ENCODE measurements at places on chromosomes 1 and 21.

GRCh38 chr1:204461331-204462228, 33.0 kb downstream of the PIK3C2B start:
- no peak for DNase-seq

- DNase-seq = no peak
These were observed 576.0 kb downstream of the PTBP2 start for GRCh38 chr1:97297611-97298010.

DNA sequence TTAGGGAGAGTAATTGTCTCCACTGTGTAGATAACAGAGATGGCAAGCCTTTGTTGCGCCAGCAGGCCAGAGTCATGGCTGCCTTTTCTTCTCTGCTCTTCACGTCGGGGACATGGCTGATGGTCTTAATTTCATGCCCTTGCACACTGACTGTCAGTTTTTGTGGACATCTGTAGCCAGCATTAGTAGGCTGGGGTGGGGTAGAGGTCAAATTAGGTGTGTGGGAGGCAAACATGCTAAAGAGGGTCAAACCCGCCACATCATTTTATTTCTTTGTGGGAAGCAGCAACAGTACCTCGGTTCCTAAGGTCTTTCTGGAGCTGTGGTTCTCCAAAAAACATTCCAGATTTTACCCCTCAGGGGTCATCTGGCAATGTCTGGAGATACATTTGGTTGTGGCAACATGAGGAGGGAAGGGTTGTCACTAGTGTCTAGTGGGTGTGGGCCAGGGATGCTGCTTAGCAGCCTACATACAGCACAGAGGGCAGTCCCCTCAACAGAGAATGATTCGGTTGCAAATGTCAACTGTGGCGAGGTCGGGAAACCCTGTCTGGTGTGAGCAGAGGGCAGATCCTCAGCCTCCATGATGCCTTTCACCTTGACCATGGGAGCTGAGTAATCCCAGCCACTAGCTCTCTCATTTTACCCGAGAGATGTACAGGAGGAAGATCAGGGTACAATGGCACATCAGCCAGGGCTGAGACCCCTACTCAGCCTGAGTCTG, 14.7 kb downstream of the RUNX1 start:
- DNase-seq = no peak

DNA sequence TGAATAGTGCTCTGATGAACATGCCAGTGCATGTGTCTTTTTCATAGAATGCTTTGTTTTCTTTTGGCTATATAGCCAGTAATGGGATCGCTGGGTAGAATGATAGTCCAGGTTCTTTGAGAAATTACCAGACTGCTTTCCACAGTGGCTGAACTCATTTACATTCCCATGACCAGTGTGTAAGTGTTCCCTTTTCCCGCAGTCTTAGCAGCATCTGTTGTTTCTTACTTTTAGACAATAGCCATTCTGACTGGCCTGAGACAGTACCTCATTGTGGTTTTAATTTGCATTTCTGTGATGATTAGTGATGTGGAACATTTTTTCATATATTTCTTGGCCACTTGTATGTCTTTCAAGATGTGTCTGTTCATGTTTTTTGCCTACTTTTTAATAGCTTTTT, 784.5 kb downstream of the USP25 start:
- no peak for DNase-seq

- DNase-seq = no peak
These were observed 16.3 kb upstream of the ERVH48-1 start for GRCh38 chr21:42941696-42942085.

- DNase-seq = no peak
These were observed 35.1 kb downstream of the DIRAS3 start for GRCh38 chr1:68015369-68015768.

DNA sequence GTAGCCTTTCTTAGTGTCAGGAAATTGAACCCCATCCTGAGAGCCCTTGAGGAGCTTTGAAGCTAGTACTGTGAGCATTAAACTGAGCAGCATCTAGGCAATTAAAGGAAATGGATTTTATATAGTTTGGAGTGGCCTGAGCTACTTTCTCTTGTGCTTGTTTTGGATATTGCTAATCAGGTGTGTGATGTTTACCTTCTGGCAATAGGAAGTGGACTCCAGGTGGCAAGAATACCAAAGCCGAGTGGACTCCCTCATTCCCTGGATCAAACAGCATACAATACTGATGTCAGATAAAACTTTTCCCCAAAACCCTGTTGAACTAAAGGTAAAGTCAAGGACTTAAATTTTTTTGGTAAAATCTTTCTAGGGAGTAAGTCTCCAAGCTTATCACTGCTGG, 79.4 kb downstream of the MACF1 start:
- no peak for DNase-seq

- no peak for DNase-seq
These were observed 53.8 kb upstream of the CFAP126 start for GRCh38 chr1:161421456-161421855.

DNA sequence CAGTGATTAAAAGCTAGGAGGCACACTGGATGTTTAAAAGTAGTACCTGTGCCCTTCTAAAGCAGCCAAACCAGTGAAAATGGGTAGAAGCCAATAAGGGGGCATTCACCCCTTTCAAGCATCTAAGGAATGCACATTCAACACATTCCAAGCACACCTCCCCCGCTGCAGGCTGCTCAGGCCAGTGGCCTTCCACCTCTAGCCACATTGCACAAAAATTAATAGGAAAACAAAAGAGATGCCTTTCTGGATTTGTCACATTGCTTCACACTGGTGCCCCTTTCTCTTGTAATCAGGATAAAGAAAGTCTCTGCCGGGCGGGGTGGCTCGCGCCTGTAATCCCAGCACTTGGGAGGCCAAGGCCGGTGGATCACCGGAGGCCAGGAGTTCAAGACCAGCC, 834.0 kb downstream of the USP25 start:
- DNase-seq = no peak

GRCh38 chr1:87115891-87116290, 201.5 kb downstream of the HS2ST1 start:
- DNase-seq = no peak

DNA sequence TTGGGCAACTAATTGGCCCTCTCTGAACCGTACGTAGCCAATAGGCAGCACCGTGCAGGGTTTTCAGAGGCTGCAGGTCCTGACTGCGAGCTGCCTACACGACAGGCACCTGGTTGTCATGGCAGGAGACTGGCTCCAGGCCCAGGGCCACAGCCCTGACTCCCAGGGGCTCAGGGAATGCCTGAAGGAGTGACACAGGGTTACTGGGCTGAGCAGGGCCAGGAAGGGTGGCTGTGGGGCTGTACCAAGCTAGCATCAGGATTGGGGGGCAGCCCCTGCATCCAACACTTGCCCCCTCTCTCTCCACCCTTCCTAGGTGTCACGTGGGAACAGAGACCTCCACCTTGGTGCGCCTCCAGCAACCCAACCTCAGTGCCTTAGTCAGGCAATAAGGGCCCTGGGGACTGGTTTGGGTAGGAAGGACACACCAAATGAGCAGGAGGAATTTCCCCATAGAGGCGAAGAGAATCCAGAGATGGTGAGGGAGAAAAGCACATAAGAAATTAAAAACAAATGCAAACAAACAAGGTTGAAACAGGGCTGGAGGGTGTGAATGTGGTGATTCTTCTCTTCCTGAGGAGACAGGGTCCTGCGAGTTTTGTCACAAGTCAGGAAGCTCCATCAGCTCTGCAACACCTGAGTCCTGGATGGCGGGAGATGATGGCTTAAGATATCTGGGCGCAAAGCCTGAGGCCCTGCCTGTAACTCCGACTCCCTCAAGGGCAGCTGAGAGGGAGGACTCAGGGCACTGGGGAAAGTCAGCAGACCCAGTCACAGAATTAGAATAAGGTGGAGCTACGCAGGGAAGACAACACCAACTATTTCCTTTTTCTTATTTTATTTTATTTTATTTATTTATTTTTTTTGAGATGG, 19.7 kb upstream of the RNU1-4 start:
- DNase-seq = no peak

DNA sequence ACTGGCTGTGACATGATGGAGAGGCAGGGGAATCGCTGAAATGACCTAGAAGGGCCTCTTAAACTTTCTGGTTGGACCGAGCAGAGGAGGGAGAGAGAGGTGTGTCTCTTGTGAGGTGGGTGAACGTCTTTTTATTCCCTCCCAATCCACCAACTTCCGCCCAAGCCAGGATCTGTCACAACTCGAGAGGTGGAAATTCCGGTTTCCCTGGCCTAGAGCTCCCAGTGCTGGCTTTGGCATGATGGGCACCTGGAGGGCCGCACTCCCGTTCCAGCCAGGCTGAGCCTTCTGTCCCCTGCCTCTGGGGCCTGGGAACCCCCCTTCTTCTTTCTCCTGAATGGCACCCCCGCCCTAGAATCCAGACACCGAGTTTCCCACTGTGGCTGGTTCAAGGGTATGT, at the start of gene SEMA4A:
Gene SEMA4A (plus strand): TSS at position 224 of the 400 bp plus-strand sequence. CDS start 994 bp downstream, outside the sequence.
- no peak for DNase-seq

GRCh38 chr1:88060750-88061491, 623.2 kb upstream of the PKN2 start:
- no peak for DNase-seq

DNA sequence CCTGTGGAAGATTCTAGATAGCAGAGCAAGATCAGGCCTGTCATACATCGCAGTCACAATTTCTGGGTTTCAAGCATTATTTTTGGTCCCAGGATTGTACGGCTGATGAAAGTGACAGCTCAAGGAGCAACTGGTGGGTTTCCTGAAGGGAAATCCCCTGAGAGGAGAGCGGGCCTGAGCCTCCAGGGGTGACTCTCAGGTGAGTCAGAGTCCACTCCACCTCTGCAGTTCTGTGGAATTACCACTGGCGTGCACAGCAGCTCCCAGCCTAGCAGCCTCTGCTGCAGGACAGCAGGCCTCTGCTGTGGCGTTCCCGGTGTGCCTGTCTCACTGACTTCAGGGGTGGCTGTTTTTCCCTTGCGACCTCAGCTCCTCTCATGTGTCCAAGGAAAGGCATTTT, 24.4 kb downstream of the SLC66A1 start:
- DNase-seq = peak; percentile 79

DNA sequence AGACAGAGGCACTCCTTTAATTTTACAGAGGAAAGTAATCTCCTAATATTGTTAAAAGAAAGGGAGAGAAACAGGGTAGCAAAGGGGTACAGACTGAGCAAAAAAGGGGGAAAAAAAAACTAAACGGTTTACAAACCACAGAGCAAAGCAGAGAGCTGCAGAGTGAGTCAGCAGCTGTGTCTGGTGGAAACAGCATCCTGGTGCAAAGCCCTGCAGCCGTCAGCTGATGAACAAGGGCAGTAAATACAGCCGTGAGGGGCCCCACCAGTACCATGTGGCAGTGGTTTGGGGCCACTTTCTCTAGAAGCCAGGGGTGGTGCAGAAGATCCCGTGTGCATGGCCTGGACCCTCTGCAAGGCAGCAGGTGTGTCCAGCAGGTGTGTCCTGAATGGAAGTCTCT, 111.3 kb downstream of the ERG start:
- DNase-seq = no peak

DNA sequence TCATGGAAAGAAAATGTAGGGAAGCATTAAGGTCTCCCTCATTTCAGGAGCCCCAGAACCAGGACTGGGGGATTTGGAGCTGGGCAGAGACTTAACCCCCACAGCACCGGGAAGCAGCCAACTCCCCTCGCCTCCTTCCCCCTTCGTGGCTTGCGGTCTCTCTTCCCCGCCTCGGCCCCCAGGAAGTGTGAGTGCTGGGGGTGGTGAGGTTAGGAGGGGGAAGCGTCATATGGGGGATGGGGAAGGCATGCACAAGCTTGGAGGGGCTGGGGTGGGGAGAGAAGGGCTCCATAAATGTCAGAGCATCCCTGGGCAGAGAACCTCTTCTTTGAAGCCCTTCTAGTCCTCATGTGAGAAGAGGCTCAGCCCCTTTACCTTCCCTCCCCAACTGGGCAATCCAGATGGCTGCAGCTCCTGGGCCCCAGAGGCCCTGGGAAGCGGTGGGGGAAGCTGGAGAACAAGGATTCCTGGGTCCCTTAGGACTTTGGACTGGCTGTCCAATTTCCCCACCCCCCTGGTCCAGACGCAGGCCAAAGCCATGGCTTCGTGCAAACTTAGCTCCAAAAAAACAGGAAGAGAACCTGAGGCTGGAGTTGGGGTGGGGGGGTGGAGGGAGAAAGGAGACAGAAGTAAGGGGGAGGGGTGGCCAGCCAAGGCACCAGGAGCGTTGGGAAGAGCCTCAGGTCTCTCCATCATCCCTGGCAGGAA, 7.8 kb downstream of the ZBTB7B start:
- DNase-seq = no peak

- DNase-seq = no peak
These were observed 26.0 kb downstream of the SDE2 start for GRCh38 chr1:225973158-225973557.

- no peak for DNase-seq
These were observed 51.0 kb downstream of the NME7 start for GRCh38 chr1:169316556-169316955.

GRCh38 chr1:154198756-154199562, 7.1 kb upstream of the TPM3 start:
- DNase-seq = peak; percentile 42

- DNase-seq = no peak
These were observed 43.0 kb downstream of the XPR1 start for GRCh38 chr1:180674603-180675530.

DNA sequence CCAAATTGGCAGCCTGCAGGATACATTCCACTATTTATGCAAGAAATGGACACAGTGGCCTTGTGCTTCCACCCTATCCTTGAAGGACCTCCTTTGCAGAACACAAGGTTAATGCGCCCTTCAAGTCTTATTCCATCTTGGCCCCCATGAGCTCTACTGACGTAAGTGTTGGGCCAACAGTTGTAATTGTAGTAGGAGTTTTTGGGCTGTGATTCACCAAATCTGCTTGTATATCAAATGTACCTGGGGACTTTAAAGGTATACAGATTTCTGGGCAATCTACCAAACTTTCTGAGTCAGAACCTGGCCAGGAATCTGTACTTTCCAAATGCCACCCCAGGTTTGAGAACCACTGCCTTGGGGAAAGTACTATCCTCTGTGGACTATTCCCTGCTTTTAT, 100.9 kb upstream of the MARK1 start:
- DNase-seq = no peak

GRCh38 chr1:6801966-6802365, 16.7 kb downstream of the CAMTA1 start:
- DNase-seq = no peak

DNA sequence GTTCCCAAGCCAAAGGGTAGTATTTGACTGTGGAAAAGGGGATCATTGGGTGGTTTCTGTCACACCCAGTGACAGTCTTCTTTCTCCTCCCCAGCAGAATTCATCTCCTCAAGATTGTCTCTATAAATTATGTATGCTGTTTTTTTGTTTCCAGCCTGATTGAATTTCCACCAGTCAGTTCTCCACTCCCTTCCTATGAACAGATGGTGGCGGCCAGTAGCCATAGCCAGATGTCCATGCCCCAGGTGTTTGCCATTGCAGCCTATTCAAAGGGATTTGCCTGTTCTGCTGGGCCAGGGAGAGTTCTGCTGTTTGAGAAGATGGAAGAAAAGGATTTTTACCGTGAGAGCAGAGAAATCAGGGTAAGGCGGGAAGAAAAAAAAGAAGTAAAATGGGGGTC, 12.9 kb downstream of the CFAP57 start:
- no peak for DNase-seq

DNA sequence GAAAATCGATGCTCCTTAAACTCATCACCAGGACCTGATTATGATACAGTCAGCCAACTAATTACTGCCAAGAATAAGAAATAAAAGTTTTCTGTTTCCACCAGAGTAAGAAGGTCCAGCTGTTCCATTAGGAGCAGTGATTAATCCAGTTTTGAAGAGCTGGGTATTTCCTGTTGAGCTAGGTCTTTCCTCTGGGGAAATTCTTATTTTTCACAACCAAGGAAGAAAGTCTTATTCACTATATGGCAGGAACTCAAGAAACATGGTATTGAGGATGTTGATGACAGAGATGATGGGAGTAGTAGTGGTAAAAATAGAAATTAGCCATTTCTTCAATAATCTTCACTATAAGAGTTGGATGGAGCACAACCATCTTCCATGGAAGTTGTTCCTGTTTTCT, 374.6 kb upstream of the RUNX1 start:
- DNase-seq = no peak
